ENCODE measurements at places on chromosomes 12 and 14. TPM values are rescaled to one million over a fixed set of nuclear protein-coding genes. Genes with fewer than 3 reads are reported as not detected.
A peak's percentile ranks its signal among the peaks of the same experiment; 100 is the strongest.

DNA sequence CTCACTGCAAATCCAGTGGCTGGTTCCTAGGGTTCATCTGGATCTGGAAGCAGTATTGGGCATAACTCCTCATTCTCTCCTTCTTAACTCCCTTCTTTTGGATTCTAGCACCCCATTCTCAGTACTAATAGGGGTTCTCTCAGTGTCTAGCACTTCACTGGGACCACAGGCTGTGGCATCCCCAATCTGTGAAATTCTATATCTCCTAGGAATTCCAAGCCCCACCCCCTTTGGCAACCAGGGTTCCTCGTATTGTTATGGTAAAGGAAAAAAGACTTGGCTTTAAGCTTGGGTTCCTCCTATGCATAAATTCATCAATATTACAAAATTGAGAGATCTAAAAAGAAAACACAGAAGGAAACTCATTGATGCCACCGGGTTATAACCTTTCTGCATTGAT lies 45.0 kb upstream of the FBXO21 start:
- no peak for DNase-seq

GRCh38 chr12:124664395-124665111 lies 97.1 kb upstream of the NCOR2 start:
- no peak for DNase-seq

DNA sequence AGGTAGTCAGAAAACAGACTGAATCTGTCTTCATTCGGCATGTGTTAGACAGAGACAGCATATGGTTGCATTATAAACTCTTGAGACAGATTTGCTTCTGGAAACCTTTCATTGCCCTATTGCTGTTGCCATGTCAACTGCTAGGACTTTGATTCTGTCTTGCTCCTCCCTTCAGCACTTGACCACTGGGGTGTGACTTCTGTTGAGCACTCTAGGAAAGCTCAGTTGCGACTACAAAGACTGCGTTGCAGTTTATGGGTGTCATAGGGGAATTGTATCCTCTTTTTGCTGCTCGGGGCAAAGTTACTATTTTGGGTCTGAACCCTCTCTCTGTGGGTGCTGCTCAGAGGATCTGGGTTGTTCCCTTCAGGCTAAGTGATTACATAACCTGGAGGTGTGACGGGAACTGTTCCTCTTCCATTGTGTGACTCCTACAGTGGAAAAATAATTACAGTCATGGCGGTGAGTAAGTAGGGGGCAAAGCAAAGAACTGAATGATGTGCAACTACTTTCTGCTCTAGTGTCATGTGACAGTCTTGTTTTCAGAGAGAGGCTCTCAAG lies 44.3 kb upstream of the TRIM9 start:
- DNase-seq, result no peak

GRCh38 chr12:120872487-120872886 lies 31.7 kb downstream of the SPPL3 start:
- no peak for DNase-seq

DNA sequence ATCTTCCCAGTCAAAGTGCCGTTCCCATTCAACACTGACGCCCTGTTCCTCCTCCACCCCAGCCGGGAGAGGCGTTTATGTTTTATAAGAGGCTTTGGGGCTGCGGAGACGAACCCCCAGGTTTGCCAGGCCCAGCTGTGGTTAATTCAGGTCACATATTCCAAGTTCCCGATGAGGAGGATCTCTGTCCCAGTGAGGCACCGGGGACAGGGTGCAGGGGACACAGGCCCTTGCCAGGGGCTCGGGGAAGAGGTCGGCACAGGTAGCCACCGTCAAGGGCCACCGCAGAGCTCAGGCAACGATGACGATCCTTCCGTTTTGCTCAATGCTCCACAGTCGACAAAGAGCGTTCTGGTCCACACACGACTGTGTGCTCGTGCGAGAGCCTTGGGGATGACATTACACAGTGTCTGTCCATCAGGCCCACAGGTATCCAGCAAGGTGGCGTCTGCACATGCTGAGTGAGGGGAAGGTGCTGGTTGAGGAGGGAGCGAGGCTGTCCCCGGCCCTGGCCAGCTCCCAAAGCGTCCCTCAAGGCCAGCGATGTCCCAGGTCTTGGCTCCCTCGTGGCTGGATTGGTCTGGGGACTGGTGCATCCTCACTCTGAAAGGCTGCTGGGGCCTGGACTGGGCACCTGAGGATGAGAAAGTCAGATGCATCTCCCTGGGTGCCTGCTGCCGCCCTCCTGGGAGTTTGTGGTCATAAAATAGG lies 189.2 kb upstream of the C14orf180 start:
- DNase-seq, result peak; percentile 6

DNA sequence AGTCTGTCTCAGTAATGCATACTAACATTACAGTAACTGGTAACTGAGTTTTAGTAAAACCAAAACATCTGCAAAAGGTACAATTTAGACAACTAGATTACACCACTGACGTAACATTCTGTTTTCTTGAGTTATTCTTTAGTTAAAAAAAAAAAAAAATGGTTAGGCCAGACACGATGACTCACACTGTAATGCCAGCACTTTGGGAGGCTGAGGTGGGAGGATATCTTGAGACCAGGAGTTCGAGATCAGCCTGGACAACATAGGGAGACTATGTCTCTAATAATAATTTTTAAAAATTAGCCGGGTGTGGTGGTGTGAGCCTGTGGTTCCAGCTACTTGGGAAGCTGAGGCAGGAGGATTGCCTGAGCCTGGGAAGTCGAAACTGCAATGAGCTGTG lies 34.1 kb downstream of the AP5M1 start:
- DNase-seq, result no peak

- DNase-seq, result no peak
Measured at GRCh38 chr12:71587012-71587411, 76.6 kb downstream of the ZFC3H1 start.

GRCh38 chr14:78173346-78174035 lies 3.3 kb downstream of the NRXN3 start:
- no peak for DNase-seq

DNA sequence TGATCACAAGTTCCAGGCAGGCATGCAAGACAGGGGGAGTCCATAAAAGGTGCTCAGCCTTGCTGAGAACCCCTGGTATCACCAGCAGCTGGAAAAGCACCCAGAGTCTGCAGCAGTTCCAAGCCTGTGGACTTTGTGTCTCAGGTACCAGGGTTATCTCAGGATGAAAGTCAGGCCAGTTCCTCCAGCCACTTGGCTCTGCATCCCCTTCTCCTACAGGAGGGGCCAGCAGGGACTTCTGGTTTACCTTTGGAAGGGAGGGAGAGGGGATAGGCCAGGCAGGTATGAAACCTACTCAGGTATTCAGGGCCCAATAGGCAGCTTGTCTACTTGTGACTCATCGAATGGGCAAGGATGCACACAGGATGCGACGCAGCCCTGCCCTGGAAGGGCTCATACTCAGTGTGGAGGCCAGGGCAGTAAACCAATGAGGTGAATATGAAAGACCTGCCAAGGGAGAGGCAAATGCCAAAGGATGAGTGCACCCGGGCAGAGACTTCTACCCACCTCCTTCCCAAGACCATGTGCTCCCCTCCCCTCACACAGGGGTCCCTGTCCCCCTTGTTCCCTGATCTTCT lies 148.2 kb downstream of the SLC38A6 start:
- DNase-seq, result no peak

DNA sequence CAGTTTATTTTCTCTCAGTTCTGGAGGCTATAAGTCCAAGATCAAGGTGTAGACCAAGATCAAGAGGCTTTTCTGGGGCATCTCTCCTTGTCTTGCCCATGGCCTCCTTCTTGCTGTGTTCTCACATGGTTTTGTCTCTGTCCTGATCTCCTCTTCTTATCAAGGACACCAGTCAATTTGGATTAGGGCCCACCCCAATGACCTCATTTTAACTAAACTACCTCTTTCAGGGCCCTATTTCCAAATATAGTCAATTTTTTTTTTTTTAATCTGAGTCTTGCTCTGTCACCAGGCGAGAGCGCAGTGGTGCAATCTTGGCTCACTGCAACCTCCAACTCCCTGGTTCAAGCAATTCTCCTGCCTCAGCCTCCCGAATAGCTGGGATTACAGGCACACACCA lies 50.8 kb downstream of the TSHR start:
- DNase-seq, result no peak

- no peak for DNase-seq
Measured at GRCh38 chr12:98939926-98940325, 294.8 kb downstream of the APAF1 start.

DNA sequence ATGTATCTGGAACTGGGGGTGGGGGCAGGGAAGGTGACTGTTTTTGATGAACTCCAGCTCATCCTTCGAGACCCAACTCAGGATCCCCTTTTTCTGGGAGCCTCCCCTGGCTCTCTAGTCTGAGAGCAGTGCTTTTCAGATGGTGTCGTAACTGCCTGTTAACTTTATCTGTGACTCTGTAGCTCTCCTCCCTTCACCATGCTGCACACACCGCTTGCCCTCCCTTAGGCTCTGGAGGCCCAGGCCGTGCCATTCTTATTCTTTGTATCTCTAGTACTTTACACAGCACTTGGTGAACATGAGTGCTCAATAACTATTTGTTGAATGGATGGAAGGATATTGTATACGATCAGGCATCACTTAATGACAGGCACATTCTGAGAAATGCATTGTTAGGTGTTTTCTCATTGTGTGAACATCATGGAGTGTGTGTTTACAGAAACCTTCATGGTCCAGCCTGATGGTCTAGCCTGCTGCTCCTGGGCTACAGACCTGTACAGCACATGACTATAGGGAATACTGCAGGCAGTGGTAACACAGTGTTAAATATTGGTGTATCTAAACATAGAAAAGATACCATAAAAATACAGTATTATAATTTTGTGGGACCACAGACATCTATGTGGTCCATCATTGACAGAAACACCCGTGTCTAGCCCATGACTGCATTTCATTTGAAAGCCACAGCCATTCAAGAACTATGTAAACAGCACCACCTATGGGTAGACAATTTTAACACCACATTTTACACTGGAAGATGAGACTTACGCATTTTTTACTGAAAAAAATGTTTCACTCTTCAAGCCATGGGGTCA lies 91.8 kb downstream of the EML1 start:
- no peak for DNase-seq

DNA sequence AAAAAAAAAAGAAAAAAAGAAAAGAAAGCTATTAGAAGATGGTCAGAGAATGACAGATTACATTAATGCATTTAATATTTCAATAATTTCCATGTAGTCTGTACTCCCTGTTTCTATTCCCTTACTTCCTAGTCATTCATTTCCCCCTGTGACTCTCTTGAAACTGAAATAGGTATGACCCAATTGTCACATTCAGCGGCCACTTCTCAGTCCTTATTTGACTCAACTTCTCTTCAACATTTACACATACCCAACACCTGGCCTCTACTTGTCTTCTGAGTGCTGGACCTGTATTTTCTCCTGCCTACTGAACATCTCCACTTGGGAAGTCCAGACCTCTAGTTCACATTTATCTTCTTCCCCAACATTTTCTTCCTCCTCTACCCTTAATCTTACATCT lies 7.2 kb downstream of the EEA1 start:
- DNase-seq, result no peak

- DNase-seq, result no peak
Measured at GRCh38 chr14:56666294-56666693, 86.7 kb downstream of the TMEM260 start.

DNA sequence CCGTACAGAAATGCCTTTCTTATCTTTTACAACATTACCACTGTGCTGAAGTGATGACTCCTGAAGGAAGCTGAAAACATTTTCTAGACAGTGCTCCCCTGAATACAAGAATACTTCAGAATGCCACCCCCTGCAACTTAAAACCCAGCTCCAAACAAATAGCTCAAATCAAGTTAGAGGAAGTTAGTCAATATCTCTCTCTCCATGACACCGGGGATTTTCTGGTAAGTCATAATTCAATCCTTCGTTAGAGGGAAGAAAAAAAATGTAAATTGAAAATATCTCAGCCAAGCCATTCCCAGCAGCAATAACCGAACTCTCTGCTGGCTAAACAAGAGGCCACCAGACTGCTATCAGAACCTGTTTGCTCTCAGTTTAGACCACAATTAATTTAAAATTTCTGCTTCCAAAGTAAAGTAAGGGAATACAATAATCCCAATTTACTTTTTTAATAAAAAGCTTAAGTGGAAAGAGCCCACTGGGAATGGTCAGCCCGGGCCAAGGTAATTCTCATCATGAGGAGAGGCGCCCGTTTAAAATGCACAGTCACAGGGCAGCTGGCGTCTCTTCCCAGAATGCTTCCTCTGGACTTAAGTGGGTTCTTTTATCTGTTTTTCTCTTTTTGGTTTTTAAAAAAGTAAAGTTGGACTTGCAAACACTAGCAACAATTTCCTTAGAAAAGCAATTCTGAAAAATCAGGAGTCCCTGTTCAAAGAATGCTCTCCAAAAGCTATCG lies 710.1 kb upstream of the STXBP6 start:
- no peak for DNase-seq

GRCh38 chr12:46224386-46224785 lies 44.5 kb downstream of the SLC38A1 start:
- peak; percentile 71 for DNase-seq

GRCh38 chr14:106087837-106088236 lies 561.5 kb downstream of the TMEM121 start:
- DNase-seq, result no peak

- DNase-seq, result peak; percentile 54
Measured at GRCh38 chr12:6084261-6084968, 40.1 kb downstream of the VWF start.

The ZFHX2 gene
- 0.35 TPM for total RNA-seq

The RD3L gene
- total RNA-seq, result not detected

The UBE3B gene
- total RNA-seq, result 19.0 TPM

The CLEC4E gene
- total RNA-seq, result not detected

The KRT78 gene
- total RNA-seq, result not detected

The NTN4 gene
- total RNA-seq, result 86.8 TPM

The TAS2R9 gene
- total RNA-seq, result not detected

The AKAP3 gene
- total RNA-seq, result not detected

The ATP23 gene
- 59.1 TPM for total RNA-seq

The CINP gene
- total RNA-seq, result 7.4 TPM

The NPFF gene
- not detected for total RNA-seq

The NUAK1 gene
- 33.6 TPM for total RNA-seq
